ENCODE measurements at places on chromosomes 12 and 14.
A peak's percentile ranks its signal among the peaks of the same experiment; 100 is the strongest.

- DNase-seq = no peak
Measured at GRCh38 chr14:95167177-95167576, 9.8 kb upstream of the DICER1 start.

DNA sequence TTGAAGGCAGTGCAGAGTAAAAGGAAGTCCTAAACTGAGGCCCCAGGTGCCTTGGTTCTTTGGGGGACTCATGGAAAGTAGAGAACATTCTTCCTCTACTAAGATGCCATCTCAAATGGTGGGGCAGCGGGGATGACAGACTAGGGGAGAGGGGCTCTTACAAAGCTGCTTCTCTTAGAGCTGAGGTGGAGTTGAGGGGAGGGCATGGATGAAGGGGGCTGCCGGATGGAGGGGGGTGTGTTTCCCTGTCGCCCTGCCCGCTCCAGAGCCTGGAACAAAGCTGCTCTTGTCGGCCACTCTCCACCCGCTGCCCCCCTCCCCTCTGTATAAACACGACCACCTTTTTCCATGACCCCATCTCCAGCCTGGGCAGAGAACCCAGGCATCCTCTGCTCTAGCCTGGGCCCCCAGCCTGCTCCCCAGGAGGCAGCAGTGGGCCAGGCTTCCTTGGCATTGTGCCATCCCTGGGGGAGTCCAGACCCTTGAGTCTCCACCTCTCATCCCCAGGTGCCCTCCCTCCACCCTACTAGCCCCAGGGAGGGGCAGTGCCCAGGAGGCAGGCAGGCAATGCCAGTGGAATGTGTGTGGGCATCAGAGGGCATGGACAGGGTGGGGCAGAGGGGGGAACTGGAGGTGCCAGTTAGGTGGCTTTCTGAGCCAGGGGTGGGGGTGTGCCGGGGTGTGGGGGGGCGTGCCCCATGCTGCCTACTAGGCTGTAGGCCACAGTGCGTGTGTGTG is 1.7 kb downstream of the RARG start:
- DNase-seq = no peak

DNA sequence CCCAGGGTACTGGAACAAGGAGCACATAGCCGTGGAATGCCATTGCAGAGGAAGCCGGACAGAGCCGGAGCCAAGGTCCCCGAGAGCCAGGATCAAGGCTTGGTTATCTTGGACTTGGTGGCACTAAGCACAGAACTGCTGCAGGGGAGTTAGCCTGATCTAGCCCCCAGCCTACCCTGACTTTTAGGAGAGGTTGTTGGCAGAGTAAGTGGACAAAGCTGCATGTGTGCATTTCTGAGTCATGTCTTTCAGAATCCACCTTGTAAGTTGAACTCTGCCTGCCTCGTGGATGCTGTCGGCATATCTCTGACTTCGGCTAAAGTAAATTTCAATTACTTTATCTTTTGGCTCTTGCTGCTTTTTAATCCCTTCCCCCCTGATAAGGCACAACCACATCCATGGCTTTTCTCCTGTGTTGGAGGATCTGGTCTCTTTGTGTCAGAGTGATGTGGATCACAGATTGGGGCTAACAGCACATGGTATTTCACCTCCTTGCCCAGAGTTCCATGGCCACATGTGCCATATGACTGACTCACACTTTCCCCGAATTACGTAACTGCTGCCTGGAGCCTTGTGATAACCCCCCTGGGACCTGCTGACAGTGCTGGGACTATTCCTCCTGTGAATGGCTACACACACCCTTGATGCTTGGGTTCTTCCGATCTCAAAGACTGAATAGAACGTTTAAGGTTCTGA is 240.3 kb downstream of the EMP1 start:
- DNase-seq = no peak

DNA sequence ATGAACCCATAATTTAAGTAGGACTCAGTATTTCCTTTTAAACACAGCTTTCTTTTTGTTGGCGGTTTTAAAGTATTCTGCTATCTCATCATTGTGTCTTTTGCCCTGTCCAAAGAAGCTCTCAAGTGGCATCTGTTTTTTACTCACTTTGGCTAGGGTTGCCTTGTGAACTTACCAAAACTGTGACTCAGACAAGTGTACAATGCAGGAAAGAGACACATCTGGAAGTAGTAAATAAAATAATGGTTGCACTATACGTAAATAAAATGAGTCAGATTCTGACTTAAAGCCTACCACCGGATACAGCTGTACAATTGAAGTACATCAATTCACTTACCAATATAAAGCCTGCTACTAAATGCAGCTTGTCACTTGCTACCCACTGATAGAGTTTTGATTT is 619.2 kb upstream of the LRFN5 start:
- no peak for DNase-seq

DNA sequence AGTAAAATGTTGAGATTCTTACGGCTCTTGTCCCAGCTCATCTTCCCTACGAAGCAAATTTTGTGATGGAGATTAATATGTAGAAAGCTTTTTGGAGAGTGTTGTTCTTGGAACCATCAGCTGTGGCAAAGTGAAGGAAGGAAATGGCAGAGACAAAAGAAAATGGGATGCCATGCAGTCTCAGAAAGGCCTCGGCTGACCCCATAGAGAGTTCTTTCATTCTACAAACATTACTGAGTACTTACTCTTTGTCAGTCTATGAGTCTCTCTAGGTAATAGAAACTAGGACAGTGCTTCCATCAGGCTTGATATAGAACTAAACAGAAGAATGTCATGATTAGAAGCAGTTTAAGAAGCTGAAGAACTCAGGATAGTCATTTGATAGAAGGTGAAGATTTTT is 134.1 kb downstream of the PLEKHA5 start:
- no peak for DNase-seq

DNA sequence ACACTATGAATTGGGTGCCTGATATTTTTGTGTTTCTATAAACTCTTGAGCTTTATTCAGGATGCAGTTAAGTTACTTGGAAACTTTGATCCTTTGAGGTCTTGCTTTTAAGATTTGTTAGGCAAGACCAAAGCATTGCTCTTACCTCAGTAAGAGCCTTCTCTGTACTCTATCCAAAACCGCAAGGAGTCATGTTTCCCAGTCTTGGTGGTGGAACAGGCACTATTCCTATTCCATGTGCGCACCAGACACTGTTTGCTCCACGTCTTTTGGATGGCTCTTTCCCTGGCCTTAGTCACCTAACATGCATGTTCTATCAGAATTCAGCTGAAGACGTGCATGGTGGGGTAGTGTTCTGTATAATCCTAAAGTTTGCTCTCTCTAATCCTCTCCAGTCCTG is 23.5 kb downstream of the CSRP2 start:
- DNase-seq = no peak

- DNase-seq = peak; percentile 69
Measured at GRCh38 chr12:50016501-50017475, 8.5 kb downstream of the RACGAP1 start.

Data from hepatic stellate cell (primary cell).